Hypothalamus (tissue), 51 donors: ENCODE measurements at places on chromosomes 12 and 14.

- no peak for DNase-seq
These were observed 8.5 kb downstream of the ZFP36L1 start for GRCh38 chr14:68784226-68784910.

DNA sequence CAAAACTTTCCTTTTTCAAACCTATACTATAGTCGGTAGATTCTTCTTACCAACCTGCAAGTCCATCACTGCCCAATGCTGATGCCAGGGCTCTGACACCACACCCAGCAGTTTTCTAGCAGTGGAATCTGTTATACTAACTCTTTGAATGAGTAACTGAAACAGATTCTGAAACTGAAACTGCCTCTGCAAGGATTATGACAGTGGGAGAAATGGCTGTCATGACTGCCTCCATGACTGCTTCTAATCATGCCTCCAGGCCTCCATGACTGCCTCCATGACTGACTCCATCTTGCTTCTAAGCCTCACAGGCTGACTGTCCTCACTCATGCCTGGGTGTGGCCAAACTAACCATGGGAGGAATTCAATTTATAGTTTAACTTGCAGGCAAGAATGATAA, 29.4 kb upstream of the OXA1L start:
- DNase-seq, result no peak

GRCh38 chr14:92692822-92693226, 55.6 kb downstream of the LGMN start:
- DNase-seq, result peak; percentile 46

DNA sequence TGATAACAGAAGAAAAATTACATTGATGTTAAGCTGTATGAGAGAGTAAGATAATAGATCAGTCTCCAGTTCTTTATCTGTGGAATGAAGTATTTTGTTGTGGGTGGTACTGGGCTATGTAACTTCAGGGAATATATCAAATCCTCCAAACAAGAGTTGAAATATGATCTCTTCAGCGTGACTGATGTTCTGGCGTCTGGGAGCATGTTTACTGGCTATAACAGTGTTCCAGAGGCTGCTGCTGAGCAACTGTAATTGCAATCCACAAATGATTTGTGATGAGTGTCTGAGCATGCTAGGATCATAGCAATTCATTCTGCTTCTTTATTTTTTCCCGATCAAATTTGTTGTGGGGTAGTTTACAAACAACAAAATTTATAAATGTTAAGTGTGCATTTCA, 18.6 kb upstream of the CCDC198 start:
- DNase-seq, result no peak

- DNase-seq, result no peak
These were observed 13.4 kb downstream of the CSRNP2 start for GRCh38 chr12:51070004-51070403.

- DNase-seq, result no peak
These were observed 56.4 kb downstream of the IFT81 start for GRCh38 chr12:110180591-110181005.

GRCh38 chr12:114392909-114393308, 13.0 kb downstream of the TBX5 start:
- no peak for DNase-seq

DNA sequence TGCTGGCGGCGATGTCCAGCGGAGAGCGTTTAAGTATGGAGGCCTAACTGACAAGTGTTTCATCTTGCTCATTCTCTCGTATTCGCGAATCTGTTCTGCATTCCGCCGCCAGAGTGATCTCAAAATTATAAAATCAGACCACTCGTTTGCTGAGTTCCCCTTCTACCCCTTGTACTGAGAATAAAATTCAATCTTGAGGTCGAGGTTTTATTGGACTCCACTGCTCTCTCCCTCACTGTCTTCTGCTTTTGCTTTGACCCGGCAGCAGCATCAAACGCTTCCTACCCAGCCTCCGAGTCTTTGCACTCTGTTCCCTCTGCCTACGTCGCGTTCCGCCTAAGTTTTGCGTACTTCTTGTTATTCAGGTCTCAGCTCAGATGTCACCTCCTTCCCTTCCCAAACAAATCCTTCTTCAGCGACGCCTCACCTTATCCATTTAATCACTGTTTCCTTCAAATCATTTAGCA, 462 bp downstream of the KNTC1 start:
- no peak for DNase-seq

DNA sequence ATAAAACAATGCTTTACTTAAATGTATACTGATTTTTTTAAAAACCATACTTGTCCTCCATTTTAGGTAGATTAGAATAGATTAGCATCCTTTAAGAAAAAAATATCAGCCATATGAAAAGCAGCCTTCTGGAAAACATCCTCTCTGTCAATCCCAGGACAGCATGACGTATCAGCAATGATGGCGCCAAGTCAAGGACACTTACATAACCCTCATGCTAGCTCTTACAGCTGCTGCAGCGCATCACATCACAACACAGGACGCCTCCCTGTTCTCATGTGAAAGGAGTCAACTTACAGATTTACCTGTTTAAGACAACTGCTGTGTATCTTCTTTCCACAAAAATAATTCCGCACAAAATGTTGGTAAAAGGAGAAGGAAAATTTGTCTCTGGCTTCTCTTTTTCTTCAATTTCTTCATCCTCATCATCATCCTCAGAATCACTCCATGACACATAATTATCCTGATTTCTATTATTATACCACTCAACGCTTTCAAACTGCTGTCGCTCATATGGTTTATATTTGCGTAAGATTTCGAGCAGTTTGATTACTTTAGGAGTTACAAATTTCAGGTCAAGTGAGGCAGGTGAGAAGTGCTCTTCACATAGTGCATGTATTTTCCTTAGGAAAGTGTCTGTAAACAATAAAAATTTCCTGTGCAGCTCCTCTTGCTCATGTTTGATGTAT, 33.3 kb downstream of the DICER1 start:
- peak; percentile 19 for DNase-seq

DNA sequence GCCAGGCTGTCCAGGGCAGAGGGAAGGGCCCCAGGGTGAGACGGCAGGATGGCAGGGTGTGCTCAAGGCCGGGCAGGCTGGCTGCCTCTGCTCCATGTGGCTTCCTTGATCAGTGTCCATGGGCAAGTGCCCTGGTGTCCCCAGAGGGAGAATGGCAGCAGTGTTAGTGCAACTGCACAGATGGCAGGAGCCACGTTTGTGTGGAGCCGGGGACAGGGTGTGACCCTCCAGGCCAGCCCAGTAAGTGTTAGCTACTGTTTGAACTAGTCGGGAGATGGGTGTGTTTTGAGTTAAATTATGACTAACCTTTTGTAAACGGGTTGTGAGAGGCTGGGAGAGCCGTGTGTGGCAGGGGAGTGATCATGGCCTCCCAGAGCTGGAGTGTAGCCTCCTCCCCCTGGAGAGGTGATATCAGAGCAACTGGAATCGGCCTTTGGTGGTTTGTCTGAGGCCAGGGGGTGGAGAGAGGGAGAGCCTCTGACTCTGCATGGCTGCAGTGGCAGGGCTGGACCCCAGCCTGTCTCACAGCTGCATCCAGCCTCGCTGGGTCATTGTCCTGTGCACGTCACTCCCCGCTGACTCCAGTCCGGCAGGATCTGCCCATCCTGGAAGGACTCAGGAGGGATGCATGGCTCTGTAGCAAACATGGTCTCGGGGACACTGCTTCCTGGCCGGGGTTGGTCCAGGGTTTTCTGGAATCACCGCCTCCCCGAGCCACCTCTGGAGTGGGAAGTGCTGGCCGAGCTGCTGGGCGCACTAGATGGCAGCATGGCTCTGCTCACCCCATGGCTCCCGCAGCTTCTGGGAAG, 27.8 kb downstream of the AACS start:
- peak; percentile 29 for DNase-seq

DNA sequence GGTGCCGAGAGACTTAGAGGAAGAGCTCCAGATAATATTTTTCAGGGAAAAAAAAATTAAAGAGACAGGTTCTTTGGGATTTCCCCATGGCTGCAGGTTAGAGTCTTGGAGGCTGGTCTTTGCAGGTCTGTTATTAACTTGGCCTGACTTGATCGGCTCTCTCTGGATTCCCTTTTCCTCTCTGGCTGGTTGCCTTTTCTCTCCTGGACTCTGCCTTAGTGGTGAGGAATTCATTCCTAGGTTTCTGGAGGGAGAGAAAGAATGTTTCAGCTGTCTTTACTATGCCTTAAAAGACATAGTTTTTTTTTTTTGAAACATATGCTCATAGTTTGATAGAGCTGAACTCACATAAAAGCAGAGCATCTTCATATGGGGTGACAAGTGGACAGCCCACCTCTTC, 336.3 kb downstream of the BMP4 start:
- no peak for DNase-seq

GRCh38 chr12:112905451-112906089, 1.2 kb upstream of the OAS1 start:
- no peak for DNase-seq
